ENCODE measurements at places on chromosomes 1 and 21.

GRCh38 chr1:44038876-44039657 is 7.8 kb upstream of the SLC6A9 start:
- peak; percentile 72 for DNase-seq

- DNase-seq: no peak
Observed at GRCh38 chr1:70383483-70383882, 27.6 kb upstream of the CTH start.

DNA sequence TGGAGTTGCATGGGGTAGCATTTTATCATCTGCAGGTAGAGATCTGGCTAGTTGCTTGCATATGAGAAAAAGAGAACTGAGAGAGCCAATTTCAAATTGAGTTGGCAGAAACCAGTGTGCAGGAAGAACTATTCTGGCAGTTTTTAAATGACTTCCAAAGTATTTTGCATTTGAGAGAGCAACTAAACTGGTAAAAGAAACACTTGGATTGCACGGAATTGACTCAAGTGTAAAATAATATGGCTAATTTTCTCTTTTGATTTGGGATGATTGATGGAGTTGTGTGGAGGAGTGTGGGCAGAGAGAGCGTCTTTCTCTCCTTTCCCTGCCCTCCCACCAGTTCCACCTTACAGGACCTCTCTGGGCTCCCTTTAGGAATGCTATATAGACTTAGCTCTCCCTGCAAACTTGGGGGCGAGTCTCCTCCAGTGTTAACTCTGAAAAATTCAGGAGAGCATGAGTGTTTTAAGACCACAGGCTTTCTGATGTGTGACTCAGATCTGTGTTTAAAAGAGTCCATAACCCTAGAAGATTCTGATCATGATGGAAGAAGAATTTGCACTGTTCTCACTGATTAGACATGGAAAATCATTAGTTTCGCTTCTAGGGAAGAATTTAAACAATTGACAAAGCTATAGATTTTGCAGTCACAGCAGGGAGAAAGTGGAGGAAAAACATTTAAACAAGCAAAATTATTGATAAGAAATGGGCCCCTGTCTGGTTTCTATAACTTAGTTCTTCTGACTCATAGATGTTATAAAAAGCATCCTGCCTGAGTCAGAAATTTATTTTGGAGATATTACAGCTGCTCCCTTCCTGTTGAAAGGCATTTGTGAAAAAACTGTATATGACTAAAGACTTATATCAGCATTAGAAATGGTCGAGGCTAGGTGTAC is 24.9 kb upstream of the CTBS start:
- DNase-seq: peak; percentile 73

GRCh38 chr1:19229828-19230325 is 19.8 kb upstream of the UBR4 start:
- DNase-seq: no peak

- DNase-seq: no peak
Observed at GRCh38 chr1:203506858-203507626, 13.1 kb downstream of the OPTC start.

DNA sequence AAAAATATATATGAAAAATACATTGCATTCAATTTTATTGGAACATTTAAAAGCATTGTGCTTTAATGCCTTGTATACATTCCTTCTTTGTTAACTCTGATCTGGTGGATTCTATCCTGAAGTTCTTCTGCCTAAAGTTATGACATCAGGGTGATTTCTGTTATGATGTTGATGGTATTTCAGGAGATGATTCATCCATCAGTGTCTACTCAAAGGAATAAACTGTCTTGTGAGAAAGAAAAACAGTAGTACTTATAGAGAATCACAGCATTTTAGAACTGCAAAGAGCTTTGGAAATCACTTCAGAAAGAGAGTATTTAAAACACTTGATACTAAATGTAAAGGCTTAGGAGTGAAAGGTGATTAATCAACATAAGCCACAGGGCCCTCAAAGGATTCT is 155.7 kb downstream of the PTPRC start:
- no peak for DNase-seq
